ENCODE measurements at places on chromosomes 12 and 14.

DNA sequence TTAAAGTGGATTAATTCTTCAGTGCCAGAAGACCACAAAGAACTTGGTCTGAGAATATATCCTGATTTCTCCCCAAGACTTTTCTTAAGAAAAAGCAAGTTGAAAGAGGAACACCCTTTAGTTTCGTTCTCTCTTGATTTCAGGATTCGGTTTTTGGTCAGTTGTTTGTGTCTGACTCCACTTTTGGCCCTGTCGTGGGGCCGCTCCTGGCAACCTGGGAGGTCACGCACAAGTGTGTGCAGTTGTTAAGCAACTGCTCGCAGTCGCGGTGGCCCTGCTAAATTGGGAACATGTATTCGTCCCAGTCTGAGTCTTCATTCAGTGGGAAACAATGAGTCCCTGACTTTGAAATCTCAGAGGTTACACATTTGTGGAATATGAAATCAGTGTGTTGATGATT, 68.7 kb downstream of the RGS6 start:
- DNase-seq = no peak

DNA sequence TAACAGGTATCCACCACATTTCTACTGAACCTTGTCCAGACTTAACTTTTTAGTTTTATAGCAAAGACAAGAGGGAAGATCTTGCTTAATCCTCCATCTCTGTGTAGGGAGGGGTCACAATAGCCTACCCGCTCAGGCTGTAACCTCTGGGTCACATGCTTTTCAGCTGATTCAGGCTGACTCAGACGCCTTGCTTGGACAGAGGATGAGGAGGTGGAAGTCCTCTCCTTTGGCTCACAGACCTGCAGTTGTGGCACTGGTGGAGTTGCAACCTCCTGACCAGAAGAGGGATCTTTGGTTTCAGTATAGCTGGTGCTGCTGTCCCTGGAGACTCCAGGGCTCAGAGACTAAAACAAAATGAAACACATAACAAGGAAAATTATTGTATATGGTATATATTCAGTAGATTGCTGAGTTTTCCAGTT, 16.2 kb downstream of the ACIN1 start:
- DNase-seq = no peak

DNA sequence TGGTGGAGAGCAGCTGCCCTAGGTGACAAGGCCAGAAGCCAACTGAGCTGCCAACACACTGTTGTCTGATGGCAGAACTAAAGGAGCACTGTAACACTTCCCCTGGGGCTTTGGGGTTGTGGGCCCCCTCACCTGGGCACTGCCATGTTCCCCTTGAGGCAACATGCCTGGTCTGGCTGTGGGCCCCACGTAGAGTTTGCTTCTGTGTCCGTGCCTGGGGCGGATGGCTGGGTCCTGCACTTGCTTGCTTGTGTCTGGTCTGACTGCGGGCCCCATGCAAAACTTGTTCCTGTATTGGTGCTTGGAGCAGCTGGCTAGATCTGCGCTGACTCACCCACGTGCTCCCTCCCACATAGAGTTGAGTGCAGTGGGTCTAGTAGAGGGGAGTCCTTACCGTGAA, 78.4 kb downstream of the MNAT1 start:
- no peak for DNase-seq

- DNase-seq = no peak
These were observed 54.4 kb upstream of the PLEKHG7 start for GRCh38 chr12:92648242-92649031.

DNA sequence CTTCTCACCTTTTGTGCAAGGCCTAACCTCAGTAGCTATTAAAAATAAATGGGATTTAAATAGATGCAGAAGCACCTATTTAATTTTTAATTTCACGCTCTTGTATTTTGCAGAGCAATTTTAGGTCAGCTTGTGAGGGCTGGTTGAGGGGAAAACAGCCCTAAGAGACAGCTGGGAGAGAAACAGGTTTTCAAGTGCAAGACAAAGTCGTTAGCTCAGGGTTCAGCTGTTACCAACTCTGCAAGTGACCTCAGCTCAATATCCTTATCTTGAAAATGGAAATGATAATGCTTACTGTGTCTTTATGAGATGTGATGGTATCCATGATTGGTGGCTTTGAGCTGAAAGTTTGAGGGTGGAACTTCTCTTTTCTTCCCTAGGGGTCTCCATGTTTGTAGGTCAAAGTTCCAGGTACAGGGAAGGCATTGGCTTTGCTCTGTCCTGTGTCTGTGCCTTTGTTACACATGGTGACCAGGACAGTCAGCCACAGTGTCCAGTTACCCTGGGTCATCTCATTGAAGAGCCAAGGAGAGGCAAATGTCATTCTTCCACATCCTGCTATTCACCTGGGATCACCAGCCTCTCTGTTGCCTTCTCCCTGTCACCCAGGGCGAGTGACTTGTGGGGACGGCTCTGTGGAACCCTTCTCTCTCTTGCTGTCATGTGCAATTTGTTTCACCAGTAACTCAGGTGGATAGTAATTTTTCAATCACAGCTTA, 100.3 kb downstream of the SAMD4A start:
- no peak for DNase-seq

GRCh38 chr14:96362965-96363750, at the start of the genes ATG2B and GSKIP:
TSS of gene ATG2B (minus strand) at chr14:96363341. CDS start at chr14:96362976, 365 bp downstream.
TSS of gene GSKIP (plus strand) at chr14:96363526. CDS start at chr14:96382248, 18,722 bp downstream.
- DNase-seq = peak; percentile 98

- DNase-seq = peak; percentile 92
These were observed 110.5 kb downstream of the ARF6 start for GRCh38 chr14:50003213-50004021.

GRCh38 chr12:56078931-56079722, 838 bp upstream of the ERBB3 start:
- peak; percentile 58 for DNase-seq

- no peak for DNase-seq
These were observed 666.5 kb downstream of the FLRT2 start for GRCh38 chr14:86196471-86196870.

DNA sequence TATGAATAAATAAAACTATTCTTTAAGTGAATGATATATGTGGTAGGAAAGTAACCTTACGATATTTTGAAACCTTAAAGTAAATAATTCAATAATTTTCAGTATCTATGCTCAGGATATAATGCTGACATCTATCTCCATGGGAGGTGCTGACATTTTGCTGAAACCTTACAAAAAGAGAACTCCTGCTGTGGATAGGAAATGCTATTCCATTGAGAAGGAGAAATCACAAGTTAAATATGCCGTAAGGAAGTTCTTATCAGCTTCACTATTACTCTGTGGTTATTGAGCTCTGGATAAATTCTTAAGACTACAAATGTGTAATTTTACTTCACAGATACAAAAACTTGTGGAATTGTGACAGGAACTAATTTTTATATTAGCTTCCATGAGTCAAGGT, 722.1 kb downstream of the TMTC2 start:
- DNase-seq = no peak

GRCh38 chr14:80523518-80524117, 312.3 kb upstream of the DIO2 start:
- no peak for DNase-seq

- DNase-seq = peak; percentile 0
These were observed 77.6 kb upstream of the PRKD1 start for GRCh38 chr14:30005114-30005808.

DNA sequence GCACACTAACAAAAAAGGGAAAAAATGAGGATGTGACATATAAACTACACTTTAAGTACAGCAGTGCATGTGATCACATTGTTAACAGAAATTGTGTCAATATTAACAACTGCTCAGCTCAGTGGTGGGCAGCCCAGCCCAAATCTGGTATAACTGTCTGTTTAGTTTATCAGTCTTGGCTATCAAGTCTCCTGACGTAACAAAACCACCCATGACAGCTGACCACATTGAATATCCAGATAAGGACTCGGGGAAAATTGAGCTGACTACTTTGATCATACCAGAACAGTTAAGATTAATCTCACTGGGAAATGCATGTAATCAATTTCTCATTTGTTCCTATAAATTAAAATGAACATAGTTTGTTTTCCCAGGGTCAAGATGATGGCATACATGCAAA, 396.6 kb downstream of the SNAPC1 start:
- no peak for DNase-seq

DNA sequence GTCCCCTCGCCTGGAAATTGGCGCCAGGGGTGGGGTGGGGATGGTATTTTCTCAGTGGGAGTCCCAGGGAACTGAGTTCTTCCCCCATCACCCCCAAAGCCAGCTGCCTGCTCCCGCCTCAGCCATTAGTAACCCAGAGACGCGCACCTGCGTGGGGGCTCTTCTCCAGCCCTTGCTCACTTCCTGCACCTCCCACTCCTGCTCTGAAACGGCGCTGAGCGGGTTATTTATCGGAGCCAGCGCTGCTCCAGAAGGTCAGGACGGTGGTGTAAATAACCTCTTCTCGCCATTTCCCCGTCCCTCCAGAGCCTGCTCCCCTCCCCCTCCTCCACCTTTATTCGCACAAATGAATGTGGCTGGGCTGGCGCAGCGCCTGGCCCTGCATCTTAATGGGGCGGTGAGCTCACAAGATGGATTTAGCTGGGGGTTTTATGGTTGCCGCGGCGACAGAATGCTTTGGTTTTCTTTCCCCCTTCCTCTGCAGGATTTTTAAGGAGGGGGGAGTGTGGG, 12.2 kb downstream of the GPR84 start:
- no peak for DNase-seq

DNA sequence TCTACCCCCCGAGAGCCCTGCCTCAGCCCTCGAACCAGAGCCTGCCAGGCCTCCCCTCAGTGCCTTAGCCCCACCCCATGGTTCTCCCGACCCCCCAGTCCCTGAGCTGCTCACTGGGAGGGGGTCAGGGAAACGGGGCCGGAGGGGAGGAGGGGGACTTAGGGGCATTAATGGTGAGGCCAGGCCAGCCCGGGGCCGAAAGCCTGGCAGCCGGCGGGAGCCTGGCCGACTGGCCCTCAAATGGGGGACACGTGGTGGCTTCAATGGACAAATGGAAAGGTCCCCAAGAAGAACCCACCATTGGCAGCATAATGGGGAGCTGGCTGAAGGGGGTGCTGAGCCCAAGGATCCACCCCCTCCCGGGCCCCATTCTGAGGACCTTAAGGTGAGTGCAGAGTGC, 5.6 kb downstream of the MBD6 start:
- DNase-seq = no peak

GRCh38 chr14:96797582-96798349, 584 bp downstream of the VRK1 start:
- peak; percentile 55 for DNase-seq

DNA sequence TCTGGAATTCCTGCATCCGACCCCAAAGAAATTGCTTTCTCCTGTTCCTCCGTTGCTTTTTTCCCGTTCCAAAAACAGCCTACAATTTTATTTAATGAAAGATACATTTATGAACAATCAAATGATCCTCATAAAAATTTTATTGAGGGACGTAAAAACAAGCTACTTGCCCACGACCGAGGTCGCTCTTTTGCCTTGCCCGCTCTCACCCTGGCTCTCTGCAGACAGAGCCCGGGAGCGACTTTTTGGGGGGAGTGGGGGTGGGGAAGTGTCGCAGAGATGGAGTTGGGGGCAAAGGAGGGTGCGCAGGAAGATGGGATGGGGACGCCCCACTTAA, 1.1 kb upstream of the HOXC9 start:
- DNase-seq = no peak

DNA sequence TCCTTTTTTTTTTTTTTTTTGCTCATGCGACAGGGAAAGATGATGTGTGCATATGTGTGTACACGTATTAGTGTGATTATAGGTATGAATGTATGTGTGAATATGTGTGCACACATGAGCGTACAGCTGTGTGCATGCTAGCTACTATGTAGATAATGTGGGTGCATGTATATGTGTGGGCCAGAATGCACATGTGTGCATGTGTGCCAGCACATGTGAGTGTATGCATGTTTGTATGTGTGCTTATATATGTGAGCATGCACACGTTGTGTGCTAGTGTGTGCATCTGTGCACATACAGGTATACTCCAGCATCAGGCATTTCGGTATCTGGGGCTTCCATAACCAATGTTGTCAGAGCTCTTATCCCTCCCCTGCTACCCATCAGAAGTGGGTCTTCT, 541.1 kb downstream of the AACS start:
- no peak for DNase-seq
